ENCODE measurements at places on chromosomes 2 and 18.

- DNase-seq, result no peak
Measured at GRCh38 chr2:239695728-239696240, 295.0 kb upstream of the HDAC4 start.

DNA sequence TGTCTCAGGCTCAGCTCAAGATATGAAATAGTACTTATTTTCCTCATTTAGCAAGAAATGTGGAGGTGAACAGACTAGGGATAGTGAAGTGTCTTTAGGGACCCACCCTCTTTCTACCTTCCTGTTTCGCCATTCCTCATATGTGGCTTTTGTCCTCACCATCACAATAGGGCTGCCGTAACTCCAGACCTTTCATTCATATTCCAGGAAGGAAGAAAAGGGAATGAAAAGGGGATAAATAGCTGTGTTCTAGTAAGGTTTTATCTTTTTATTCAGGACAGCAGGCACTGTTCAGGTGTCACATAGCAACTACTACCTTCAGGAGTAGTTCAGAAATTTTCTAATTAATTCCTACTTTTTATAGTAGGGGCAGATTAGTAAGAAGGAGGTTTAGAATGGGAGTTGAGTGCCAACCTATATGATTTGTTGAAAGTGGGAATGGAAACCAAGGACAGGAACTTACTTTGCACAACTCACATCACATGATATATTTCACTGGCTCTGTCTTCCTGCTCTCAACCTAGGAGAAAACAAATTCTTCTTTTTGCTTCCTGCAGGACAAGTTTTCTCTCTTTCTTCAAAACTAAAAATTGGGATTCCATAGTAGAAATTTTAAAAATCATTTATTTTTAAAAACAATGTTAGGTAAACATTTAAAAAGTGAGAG lies 36.0 kb upstream of the HDAC4 start:
- DNase-seq, result no peak

DNA sequence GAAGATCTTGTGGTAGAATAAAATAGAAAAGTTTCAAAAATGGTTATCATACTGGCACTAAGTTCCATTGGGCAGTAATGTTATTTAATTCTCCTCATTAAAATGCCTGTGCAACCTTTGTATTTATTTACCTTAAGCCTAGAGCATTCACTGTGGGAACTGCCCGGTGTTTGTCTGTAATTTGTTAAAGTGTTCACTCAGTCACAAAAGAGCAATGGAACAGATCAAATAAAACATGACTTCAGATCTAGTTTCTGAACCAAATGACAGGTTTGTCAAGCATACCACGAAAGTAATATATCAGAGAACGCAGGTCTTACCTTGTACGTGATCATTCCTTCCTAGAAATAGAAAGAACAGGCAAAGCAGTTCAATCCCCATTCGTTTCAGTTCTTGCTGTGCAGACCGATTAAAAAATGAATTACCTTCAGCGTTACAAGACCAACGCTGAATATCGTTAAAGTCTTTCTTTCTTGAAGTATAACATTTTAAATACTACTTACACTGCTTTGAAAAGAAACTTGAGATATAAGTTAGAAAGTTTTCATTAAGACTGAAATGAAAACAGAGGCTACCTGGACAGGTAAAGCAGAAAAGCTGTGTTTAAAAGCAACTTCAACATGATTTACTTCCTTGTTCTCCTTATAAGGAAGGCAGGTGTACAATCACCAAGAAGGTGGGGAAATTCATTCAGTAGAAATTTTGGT lies at the start of gene ITGB6:
TSS of gene ITGB6 (minus strand) at position 590 of the 707 bp plus-strand sequence. CDS start at position 381, 209 bp downstream.
- no peak for DNase-seq

- peak; percentile 52 for DNase-seq
Measured at GRCh38 chr2:230974096-230974913, 21.6 kb upstream of the SPATA3 start.

DNA sequence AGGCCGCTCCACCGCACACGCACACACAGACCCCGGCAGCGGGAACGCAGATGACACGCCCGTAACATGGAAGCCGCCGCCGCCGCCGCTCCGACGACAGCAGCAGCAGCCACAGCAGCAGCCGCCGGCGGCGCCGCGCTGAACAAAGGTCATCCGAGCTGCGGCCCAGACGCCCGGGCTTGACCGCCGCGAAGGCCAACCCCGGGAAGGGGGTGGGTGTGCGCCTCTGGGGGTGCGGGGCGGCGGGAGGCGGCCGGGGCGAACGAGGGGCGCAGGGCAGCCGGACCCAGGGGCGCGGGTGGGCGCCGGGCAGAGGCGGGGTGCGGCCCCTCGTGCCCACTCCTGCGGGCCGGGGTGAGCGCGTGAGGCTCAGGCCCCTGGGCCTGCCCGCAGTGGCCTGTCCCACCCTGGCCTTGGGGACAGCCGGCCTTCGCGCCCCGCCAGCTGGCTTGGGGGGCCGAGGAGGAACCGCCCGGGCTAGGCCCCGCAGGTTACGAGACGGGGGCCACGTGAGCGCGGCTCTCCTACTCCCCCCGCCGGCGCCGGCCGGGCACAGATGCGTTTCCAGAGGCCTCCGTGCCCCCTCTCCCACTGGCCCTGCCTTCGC lies 1.0 kb upstream of the ZNF532 start:
- DNase-seq, result no peak

- DNase-seq, result no peak
Measured at GRCh38 chr2:20491739-20492531, 45.1 kb downstream of the RHOB start.

- no peak for DNase-seq
Measured at GRCh38 chr2:164657129-164657528, 35.8 kb upstream of the GRB14 start.

Data from stimulated activated CD8-positive, alpha-beta memory T cell treated with anti-CD3 and anti-CD28 coated beads, Interleukin-4, amount 100 ng/mL, for 1 hour (primary cell).